Substantia nigra (tissue), 51 donors: ENCODE measurements at places on chromosomes 5 and 9.

GRCh38 chr9:26112724-26113123, 434.5 kb upstream of the TUSC1 start:
- DNase-seq: no peak

GRCh38 chr5:181173027-181173419, 25.6 kb downstream of the OR2V2 start:
- DNase-seq: no peak

GRCh38 chr5:148237785-148238417, 424 bp upstream of the MARCOL start:
- DNase-seq: no peak

DNA sequence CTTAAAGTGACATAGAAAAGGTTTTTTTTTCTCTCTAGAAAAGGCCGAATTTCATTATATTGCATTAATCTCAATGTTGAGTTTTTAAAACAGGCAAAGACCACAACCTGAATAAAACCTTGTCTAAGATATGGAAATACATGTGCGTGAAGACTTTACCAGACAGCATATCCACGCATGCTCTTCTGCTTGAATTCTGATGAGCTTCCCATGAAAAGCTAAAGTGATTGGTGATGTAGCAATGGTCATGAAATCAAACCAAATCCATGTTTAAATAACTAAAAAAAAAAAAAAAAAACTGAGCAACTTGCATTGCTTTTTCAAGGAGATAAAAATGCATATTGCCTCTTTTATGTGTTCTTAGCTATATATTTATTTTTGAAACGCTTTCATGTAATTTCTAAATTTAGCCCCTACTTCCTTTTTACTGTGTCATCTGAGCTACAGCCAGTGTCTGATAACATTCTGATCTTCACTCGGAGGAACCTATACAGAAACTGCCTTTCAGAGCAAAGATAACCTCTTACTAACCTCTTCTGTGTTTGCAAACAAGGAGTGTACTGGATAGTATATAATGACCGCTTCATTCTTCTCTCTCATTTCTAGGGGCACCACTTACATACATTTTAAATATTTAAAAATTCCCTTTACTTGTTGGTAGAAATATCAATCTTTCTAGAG, 179.1 kb upstream of the GNA14 start:
- no peak for DNase-seq

- DNase-seq: no peak
These were observed 1761.9 kb upstream of the ACO1 start for GRCh38 chr9:30622561-30622960.

GRCh38 chr9:14906000-14906399, 4.2 kb downstream of the FREM1 start:
- DNase-seq: no peak

- no peak for DNase-seq
These were observed 974 bp downstream of the CLINT1 start for GRCh38 chr5:157857816-157858526.

GRCh38 chr9:136485049-136486045, 2.5 kb upstream of the SEC16A start:
- DNase-seq: peak; percentile 84

GRCh38 chr5:158837908-158838307, 261.8 kb downstream of the EBF1 start:
- no peak for DNase-seq

DNA sequence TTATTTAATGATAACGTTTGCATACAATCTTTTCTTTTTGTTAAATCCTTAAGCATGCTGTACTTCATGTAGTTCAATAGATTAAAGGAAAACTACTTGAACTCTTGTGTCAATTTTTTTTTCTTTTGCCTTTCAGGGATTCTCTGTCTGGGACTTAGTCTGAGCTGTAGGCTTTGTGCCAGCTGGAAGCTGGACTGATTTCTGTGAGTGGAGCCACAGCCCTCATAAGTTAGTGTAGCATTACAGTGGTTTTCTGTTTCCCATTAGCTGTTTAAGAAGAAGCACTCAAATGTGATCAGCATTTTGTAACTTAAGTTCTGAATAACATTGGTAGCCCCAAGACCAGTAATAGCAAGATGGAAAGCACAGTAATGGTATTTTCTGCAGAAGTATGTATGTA, 330.6 kb upstream of the MEF2C start:
- peak; percentile 0 for DNase-seq

GRCh38 chr5:102314328-102314727, 18.2 kb upstream of the SLCO4C1 start:
- no peak for DNase-seq

GRCh38 chr9:90368928-90369327, 273.7 kb downstream of the DIRAS2 start:
- no peak for DNase-seq

DNA sequence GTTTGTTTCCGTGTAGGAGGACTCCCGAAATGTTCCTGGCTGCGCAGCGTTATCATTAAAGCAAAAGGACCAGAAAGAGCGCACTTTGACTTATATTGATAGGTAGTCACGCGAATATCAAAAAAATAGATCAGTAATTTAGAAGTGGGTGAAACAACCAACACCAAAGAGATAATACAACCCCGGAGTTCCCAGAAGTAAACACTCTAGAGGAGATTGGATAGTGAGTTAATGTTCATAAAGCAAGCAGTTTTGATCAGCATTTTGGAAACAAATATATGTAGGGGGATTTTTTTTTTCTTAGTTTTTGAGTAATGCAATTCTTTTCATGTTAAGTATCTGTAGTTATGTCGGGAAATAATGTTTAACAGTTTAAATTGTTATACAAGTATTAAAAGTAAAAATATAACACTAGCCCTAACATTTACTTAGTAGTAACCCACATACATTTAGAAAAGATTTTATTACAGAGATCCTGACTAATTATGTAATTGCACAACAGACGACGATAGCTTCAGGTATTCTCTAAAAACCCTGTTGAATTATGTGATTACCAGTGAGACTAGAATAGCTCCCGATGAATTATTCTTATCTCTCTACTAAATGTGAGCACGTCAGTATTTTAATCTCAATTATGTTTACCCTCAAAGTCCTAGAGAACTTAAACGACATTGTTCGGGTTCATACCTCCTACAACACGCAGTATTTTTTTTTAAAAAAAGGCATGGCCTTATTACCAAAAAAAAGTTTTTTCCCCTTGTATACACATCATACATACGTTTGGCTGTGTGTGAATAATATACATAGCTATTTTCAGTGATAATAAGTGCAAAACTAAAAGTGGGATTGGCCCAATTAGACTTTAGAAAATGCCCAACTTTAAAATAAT, 9.4 kb upstream of the NFIB start:
- DNase-seq: no peak

DNA sequence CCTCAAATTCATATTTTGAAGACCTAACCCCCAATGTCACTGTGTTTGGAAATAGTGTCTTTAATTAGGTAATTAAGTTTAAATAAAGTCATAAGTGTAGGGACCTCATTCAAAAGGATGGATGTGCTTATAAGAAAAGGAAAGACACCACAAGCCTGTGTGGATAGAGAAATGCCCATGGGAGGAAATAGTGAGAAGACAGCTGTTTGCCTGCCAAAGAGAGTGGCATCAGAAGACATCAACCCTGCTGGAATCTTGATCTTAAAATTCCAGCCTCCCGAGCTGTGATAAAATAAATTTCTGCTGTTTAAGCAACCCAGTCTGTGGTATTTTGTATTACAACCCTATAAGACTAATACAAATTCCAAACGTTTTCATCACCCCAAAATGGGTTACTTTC, 1867.9 kb upstream of the NUDT12 start:
- DNase-seq: no peak

DNA sequence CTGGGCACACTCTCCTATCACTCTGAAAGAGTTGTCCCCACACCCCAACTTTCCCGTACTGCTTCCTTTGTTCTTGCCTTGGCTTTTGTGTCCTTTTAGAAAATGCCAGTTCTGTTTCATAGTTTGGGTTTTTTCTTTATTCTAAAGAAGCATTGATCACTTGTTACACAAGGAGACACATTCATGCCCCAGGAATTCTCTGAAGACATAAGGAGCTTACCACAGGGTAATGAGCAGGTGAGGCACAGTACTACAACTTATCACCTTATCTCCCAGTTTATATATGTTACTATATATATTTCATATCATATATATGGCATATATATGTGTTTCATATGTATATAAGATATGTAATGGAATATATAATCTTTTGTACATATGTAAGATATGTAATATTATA, 6.5 kb upstream of the SSBP2 start:
- no peak for DNase-seq

DNA sequence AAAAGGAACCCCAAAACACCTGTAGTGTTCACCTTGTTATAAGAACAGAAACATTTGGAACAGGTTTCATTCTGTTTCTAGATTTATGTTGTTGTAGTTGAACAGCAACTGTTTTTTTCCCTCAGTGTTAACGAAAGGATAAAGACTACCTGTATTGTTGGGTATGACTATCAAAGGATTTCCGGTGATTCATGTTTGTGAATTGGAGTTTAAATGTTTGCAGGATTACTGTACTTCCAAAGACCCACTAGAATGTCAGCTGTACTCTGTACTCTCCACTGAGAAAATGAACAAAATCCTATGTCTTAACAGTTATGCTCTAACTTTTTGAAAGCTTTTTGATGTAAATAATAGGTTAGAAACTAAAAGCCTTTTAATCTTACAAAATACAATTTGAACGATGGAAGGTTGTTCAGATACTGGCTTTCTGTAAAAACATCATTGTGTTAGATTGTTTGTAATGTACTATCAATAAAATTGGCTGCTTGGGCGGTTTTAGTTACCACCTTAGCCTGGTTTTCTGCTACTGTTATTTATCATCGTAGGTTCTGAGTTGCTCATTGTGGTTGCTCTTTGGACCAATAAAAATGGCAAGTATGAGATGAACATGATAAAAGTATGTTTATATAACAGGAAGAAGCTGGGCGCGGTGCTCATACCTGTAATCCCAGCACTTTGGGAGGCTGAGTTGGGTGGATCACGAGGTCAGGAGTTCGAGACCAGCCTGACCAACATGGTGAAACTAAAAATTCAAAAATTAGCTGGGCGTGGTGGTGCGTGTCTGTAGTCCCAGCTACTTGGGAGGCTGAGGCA, 44.1 kb downstream of the DCP2 start:
- DNase-seq: no peak

- DNase-seq: no peak
These were observed 581.4 kb downstream of the RAB3C start for GRCh38 chr5:59164041-59164830.

GRCh38 chr5:178478370-178478769, 111.8 kb downstream of the COL23A1 start:
- DNase-seq: no peak

GRCh38 chr5:1112596-1113331, 901 bp upstream of the SLC12A7 start:
- DNase-seq: no peak

DNA sequence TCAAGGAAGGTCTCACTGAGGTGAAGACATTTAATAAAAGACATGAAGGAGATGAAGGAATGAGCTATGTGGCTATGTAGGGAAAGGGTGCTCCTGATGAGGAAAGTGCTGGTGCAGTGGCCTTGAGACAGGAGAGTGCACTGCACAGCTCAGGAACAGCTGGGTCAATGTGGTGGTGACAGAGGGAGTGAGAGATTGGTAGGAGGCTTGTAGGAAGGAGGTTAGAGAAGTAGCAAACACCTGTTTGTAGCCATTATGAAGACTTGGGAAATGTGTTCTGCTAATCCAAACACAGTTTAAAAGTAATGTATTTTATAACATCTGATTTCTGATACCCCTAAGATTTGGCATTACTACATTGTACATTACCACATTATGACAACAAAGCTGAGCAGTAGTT, 115.1 kb upstream of the MTAP start:
- no peak for DNase-seq

DNA sequence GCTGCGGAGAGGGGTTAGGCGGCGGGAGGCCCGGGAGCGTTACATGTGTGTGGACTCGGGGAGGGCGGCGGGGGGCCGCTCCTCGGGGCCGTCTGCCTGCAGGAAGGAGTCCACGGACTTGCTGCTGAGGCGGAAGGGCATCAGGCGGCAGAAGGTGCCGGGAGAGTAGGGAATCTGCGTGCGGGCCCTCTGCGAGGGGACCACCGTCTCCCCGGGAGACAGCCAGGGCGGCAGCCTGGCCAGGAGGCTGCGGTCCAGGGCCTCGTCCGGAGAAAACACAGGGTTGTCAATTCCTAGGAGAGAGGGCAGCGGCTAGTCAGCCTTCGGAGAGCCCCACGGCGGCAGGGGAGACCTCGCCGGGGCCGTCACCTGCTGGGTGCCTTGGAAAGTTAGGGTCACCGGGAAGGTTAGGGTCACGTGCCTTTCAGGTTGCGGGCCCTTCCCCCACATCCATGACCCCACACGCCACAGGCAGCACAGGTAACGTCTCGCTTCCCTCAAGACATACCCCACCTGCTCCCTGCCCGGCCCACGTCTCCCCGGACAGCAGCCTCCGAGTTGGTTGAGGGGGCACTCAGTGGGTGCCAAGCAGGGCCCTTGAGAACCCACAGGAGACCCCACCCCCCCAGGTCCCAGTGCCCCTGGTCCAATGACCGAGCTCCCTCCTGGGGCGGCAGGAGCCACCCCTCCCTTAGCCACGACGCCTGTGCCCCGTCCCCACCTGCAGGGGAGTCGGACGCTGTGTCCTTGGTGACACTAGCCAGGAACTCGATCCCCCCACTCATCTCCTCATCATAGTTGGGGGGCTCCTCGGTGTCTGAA, 32.1 kb downstream of the EXOC3 start:
- DNase-seq: no peak

DNA sequence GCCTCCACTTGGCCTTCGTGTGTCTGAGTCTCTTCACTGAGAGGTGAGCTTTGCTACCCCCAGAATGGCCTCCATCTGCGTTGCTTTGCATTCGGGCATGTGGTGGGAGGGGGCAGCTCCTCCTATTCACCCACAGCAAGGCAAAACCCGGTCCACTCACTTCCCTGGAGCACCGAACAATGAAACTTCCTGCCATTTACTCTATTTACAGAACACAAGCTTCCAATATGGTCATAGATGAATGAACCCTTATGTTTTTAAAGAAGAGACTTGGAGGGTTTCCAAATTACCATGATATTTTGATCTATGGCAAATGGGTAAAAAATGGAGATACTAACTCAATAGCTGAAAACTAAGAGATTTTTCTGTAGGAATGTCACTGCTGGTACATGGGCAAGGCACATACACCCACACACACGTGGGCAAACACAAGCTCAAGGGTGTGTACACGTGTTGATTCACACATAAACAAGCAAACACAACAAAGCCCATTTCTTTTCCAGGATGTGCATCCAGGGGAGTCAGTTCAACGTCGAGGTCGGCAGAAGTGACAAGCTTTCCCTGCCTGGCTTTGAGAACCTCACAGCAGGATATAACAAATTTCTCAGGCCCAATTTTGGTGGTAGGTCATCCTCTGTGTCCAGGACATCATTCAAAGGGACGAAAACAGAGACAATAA, 5.2 kb downstream of the GABRP start:
- DNase-seq: no peak

DNA sequence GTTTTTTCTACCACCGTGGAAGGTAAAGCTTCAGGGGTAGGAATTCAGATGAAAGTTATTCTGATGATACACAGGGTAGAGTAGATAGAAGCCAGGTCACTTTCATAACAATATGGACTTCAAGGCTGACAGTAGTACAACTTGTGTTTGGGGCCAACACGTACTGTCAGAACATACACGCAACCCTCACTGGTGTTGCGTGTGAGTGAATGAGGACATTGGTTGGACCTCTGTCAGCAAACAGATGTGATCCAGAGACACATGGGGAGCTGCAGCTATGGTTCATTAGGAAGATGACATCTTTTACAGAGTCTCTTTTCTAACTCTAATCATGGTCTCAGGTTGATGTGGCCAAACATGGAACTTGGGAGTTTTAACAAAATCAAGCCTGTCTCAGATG, 70.1 kb upstream of the MOCS2 start:
- no peak for DNase-seq

GRCh38 chr9:29685531-29685930, 2112.2 kb upstream of the C9orf72 start:
- DNase-seq: no peak

GRCh38 chr9:135941288-135941995, 19.7 kb downstream of the UBAC1 start:
- no peak for DNase-seq
